ENCODE measurements at places on chromosomes 5 and 9.

DNA sequence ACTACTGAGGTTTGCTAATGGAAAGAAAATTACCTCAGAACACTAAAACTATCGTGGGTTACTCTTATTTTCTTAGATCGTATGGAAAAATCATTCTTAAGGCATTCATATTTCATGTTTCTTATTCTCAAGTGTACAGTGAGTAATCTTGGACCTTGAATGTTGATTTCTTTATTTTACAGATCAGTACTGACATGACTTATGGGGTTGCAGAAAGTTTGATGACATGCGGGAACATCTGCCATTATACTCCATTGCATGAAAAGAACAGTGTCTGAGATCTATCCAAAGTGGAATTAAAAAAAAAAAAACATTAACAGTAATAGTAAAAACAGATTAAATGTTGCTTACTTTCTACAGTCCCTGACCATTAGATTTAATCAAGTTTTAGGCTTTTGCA is 1290.2 kb upstream of the WWC1 start:
- H3K4me1 ChIP-seq, result no peaks in the 10 kb centered on the region
- no peaks in the 10 kb centered on the region for H3K36me3 ChIP-seq
- no peaks in the 10 kb centered on the region for H3K27me3 ChIP-seq
- H3K4me3 ChIP-seq, result no peak overlapping the region

GRCh38 chr5:9895302-9895645 is 265.1 kb upstream of the TAS2R1 start:
- H3K4me1 ChIP-seq, result no peaks in the 10 kb centered on the region
- no peak overlapping the region for H3K27ac ChIP-seq
- DNase-seq, result no peak

GRCh38 chr5:33257807-33258429 is 182.8 kb upstream of the TARS1 start:
- H3K27me3 ChIP-seq, result no peaks in the 10 kb centered on the region
- no peak for DNase-seq
- no peaks in the 10 kb centered on the region for H3K4me1 ChIP-seq
- no peaks in the 10 kb centered on the region for H3K36me3 ChIP-seq
- H3K27ac ChIP-seq, result no peak overlapping the region

- no peaks in the 10 kb centered on the region for H3K4me1 ChIP-seq
- DNase-seq, result no peak
- no peak overlapping the region for H3K27ac ChIP-seq
- H3K27me3 ChIP-seq, result peaks cover 1% of the 10 kb centered on the region
- no peaks in the 10 kb centered on the region for H3K36me3 ChIP-seq
- H3K4me3 ChIP-seq, result no peak overlapping the region
These were observed 169.4 kb downstream of the PAPPA start for GRCh38 chr9:116323012-116323411.

GRCh38 chr5:109359642-109360041 is 50.1 kb downstream of the PJA2 start:
- no peak overlapping the region for H3K4me3 ChIP-seq
- no peak overlapping the region for H3K27ac ChIP-seq
- H3K27me3 ChIP-seq, result no peaks in the 10 kb centered on the region
- H3K36me3 ChIP-seq, result peaks cover 36% of the 10 kb centered on the region

DNA sequence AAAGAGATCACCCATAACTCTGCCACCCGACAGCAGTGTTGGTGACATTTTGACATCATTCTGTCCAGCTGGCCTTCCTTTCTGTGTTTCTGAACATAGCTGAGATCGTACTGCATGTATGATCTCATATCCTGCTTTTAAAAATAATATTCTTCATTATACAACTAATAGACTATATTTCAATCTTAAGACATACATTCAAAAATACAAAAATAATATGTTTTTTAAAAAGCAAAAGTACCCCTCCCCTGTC is 47.7 kb upstream of the RPL26L1 start:
- no peaks in the 10 kb centered on the region for H3K27me3 ChIP-seq
- H3K4me1 ChIP-seq, result peaks cover 3% of the 10 kb centered on the region
- DNase-seq, result no peak

All from activated CD8-positive, alpha-beta T cell treated with anti-CD3 and anti-CD28 coated beads for 36 hours (primary cell).